Astrocyte (in vitro differentiated cells and primary cell): ENCODE measurements at places on chromosomes 5 and 9.

GRCh38 chr9:37944671-37945481 is 40.9 kb upstream of the SLC25A51 start:
- H3K4me1 ChIP-seq, result peaks cover 56% of the 10 kb centered on the region
- H3K27ac ChIP-seq, result peak overlapping the region; percentile 67
- no peaks in the 10 kb centered on the region for H3K27me3 ChIP-seq

DNA sequence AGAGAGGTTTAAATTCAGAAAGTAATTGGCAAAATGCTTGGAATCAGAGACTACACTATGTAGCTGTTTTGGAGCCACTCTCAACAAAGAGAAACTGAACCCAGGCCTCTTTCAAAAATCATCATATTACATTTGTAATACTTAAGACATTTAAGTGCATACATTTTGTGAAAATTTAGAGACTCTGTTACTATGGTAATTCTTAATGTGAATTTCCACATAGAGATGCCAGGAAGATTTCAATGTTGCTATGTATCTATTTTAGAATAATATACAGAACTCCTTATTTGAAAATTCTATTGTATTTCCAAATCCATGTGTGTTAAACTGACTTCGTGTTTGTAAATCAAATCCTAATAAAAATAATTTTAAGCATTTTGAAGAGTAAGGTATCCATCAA is 1260.9 kb upstream of the C9orf72 start:
- no peak for DNase-seq
- H3K4me1 ChIP-seq, result no peaks in the 10 kb centered on the region
- no peak overlapping the region for H3K27ac ChIP-seq
- no peaks in the 10 kb centered on the region for H3K27me3 ChIP-seq

DNA sequence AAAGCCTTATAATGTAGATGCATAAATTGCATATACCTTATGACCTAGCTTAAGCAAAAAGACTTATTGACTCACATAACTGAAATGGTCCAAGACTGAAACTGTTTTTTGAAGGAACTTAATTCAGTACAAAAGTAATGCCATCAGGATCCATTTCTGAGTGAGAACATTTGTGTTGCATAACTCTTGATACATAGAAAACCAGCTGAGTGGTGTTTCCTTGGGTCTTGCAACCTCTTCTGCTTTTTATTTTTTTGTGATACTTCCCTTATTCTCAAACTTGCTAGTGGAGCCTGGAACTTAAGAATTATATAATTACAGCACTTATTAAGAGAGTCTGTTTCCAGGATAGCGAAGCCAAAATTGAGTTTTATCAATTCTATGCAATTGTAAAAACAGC is 272.0 kb downstream of the MAN2A1 start:
- H3K4me1 ChIP-seq, result no peaks in the 10 kb centered on the region
- H3K27ac ChIP-seq, result no peak overlapping the region
- no peaks in the 10 kb centered on the region for H3K27me3 ChIP-seq
- DNase-seq, result no peak
- no peak overlapping the region for H3K4me3 ChIP-seq
- H3K36me3 ChIP-seq, result no peaks in the 10 kb centered on the region

DNA sequence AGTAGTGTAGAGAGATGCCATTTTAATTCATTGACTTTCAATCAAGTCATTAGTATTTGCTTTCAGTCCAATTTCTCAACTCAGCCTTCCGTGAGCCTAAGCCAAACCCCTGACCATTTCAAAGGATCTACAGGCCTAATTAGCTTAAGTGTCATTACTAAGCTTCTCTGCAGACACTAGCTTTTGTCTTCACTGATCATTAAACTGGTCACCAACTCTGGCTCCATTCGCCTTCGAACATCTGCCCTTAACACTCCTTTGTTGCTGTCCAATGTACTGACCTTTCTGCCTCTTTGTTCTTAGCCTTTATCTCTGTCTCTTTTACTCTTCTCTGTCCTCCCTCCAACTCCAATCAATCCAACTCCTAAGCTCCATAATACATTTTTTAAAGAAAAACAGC is 299.3 kb downstream of the DIRAS2 start:
- no peaks in the 10 kb centered on the region for H3K27me3 ChIP-seq
- H3K27ac ChIP-seq, result no peak overlapping the region
- H3K36me3 ChIP-seq, result no peaks in the 10 kb centered on the region
- peaks cover 8% of the 10 kb centered on the region for H3K4me1 ChIP-seq
- DNase-seq, result no peak
- H3K4me3 ChIP-seq, result no peak overlapping the region

GRCh38 chr9:69213647-69214046 is 39.6 kb downstream of the TJP2 start:
- DNase-seq, result no peak
- no peak overlapping the region for H3K27ac ChIP-seq
- peaks cover 4% of the 10 kb centered on the region for H3K36me3 ChIP-seq
- H3K27me3 ChIP-seq, result no peaks in the 10 kb centered on the region

DNA sequence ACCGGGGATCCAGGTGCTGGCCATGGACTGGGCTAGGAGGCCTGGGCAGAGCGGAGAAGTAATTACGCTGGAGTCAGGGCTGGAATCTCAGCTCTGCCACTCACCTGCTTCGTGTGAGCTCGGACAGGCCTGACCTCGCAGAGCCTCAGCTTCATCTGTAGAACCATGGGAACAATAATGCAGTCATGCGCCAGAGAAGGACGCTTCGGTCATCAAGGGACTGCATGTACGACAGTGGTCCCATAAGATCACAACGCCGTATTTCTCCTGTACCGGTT is 145.1 kb downstream of the GAPVD1 start:
- H3K4me1 ChIP-seq, result peaks cover 4% of the 10 kb centered on the region
- no peak overlapping the region for H3K27ac ChIP-seq
- H3K27me3 ChIP-seq, result no peaks in the 10 kb centered on the region

DNA sequence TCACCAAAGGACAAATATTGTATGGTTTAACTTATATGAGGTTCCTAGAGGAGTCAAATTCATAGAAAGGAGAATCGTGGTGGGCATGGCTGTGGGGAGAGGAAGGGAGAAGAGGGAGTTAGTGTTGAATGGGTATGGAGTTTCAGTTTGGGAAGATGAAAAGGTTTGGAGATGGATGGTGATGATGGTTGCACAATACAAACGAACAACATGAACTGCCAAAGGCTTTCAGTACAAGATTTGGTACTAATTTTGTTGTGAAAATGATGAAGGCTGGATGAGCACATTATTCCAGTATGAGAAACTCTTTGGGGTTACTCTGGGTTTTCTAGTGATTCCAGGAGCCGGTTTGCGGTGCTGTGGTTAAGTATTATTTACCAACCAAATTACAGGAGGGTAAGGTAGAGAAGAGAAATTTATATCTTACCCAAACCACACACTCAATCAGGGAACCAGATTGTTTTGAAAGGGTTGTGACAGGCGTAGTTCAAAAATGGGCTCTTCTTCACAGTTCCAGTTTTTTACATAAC is 112.0 kb upstream of the TBC1D2 start:
- no peak overlapping the region for H3K27ac ChIP-seq
- H3K27me3 ChIP-seq, result no peaks in the 10 kb centered on the region
- H3K4me1 ChIP-seq, result peaks cover 3% of the 10 kb centered on the region
- DNase-seq, result peak; percentile 21

DNA sequence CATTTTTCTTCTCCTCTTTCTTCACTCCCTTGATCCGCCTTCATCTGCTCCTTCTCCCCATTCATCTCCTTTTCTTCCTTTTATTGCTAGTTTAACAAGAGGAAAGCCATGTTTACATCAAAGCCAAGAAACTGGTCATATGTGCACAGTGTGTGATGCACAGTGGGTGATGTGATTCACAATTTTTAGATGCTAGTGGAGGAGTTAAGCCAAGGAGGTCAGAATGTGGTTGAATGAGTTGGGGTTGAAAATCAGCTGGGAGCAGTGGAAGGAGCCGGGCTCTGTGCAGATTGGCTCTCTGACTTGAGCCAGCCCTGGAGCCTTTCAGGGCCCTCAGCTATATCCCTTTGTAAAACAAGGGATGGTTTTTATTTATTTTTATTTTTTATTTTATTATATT is 7.3 kb downstream of the ACER2 start:
- H3K4me3 ChIP-seq, result no peak overlapping the region
- H3K27ac ChIP-seq, result no peak overlapping the region
- no peaks in the 10 kb centered on the region for H3K36me3 ChIP-seq
- H3K27me3 ChIP-seq, result no peaks in the 10 kb centered on the region

DNA sequence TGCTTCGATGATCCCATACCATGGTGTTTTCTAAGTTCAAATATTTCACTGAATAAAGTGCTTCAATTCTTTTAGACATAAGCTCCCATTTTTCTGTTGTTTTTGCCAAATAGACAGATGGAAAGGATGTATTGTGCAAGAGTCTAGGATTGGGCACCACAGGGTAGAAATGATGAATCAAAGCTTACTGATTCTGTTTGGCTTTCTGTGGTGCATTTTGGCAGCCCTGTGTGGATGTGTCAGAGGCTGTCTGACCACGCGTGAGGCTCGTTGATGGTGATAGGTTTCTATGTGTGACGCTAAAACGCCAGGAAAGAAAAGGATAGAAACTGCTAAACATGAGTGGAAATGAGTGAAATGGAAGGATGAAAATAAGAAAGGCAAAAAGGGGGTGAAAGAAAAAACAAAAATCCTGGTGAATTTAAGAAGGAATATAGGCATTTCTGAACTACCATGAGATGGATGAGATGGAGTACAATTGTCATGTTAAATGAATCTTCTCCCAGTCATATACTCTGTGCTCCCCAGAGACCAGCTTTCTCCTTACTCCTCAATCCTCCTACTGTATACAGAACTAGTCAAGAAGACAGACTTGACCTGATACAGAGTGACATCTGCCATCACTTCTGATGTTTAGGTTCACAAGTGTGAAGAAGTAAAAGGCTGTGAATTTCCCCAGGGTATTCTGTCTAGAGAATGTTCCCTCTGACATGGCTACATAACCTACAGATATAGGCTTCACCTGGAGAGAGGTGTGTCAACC is 54.4 kb downstream of the ANKH start:
- H3K27me3 ChIP-seq, result no peaks in the 10 kb centered on the region
- peaks cover 15% of the 10 kb centered on the region for H3K4me1 ChIP-seq
- no peak overlapping the region for H3K4me3 ChIP-seq

GRCh38 chr9:21862871-21863270 is 60.4 kb downstream of the MTAP start:
- no peak overlapping the region for H3K4me3 ChIP-seq
- no peak for DNase-seq
- H3K27me3 ChIP-seq, result no peaks in the 10 kb centered on the region
- H3K4me1 ChIP-seq, result no peaks in the 10 kb centered on the region
- H3K27ac ChIP-seq, result no peak overlapping the region

- no peak overlapping the region for H3K4me3 ChIP-seq
- peaks cover 14% of the 10 kb centered on the region for H3K4me1 ChIP-seq
- no peaks in the 10 kb centered on the region for H3K36me3 ChIP-seq
- DNase-seq, result no peak
Observed at GRCh38 chr5:78496373-78496772, 136.0 kb downstream of the SCAMP1 start.

- DNase-seq, result no peak
- no peak overlapping the region for H3K4me3 ChIP-seq
- no peak overlapping the region for H3K27ac ChIP-seq
- H3K36me3 ChIP-seq, result no peaks in the 10 kb centered on the region
Observed at GRCh38 chr9:99867536-99867935, 38.9 kb upstream of the STX17 start.

- no peak overlapping the region for H3K27ac ChIP-seq
- no peak overlapping the region for H3K4me3 ChIP-seq
- H3K36me3 ChIP-seq, result no peaks in the 10 kb centered on the region
- H3K27me3 ChIP-seq, result no peaks in the 10 kb centered on the region
Observed at GRCh38 chr5:10920400-10920799, 159.4 kb upstream of the DAP start.

DNA sequence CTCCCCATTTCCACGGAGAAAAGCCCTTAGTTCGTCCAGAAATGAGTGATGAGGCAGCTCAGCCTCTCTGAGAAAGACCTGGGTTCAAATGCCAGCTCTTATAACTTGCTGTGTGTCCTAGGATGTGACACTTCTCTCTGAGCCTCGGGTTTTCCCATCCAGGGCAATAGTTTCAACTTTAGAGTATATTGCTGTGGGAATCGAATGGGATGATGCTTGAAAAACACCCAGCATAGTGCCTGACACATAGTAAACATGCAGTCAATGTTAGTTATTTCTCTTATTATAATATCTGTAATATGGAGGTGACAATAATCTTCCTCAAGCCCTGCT is 430 bp upstream of the MAPKAP1 start:
- H3K4me3 ChIP-seq, result peak overlapping the region; percentile 91
- no peak for DNase-seq
- H3K27me3 ChIP-seq, result no peaks in the 10 kb centered on the region
- peaks cover 9% of the 10 kb centered on the region for H3K4me1 ChIP-seq

- H3K27ac ChIP-seq, result no peak overlapping the region
- H3K4me3 ChIP-seq, result peak overlapping the region; percentile 72
- H3K27me3 ChIP-seq, result no peaks in the 10 kb centered on the region
- H3K36me3 ChIP-seq, result no peaks in the 10 kb centered on the region
- no peak for DNase-seq
Observed at GRCh38 chr5:14870337-14871213, 1.0 kb downstream of the ANKH start.

DNA sequence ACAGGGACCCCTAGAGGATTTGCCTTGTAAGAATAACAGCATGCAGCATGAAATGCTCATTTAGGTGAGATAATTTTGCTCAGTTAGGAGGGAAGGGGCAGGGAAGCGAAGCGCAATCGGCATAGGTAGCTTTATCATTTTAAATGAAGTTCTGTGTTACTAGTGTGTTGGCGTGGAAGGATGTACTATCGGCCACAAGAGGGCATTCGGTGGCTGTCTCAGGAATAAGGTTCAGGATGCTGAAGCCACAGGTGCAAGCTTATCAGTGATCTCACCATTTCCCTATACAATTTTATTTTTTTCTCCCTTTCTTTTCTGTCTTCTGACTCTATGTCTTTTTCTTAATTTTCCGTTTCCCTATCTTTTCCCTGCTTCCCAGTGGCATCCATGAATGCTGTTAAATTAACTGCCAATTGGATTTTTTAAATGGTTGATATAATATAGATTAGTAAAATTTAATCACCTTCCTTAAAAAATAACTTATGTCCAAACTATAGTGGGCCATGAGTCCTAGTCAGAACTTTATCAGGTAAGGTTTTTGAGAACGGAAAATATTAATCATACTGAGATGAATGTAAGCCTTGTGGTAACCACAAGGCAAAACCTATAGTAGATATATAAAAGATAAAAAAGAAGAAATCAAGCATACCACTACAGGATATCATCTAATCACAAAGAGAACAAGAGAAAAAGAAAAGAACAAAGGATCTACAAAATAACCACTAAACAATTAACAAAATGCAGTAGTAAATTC is 1.2 kb upstream of the INSL6 start:
- H3K27ac ChIP-seq, result no peak overlapping the region
- H3K4me3 ChIP-seq, result no peak overlapping the region
- no peaks in the 10 kb centered on the region for H3K27me3 ChIP-seq
